DMS53 (cell line): ENCODE measurements at places on chromosomes 5 and 9.
A peak's percentile ranks its signal among the peaks of the same experiment; 100 is the strongest.

DNA sequence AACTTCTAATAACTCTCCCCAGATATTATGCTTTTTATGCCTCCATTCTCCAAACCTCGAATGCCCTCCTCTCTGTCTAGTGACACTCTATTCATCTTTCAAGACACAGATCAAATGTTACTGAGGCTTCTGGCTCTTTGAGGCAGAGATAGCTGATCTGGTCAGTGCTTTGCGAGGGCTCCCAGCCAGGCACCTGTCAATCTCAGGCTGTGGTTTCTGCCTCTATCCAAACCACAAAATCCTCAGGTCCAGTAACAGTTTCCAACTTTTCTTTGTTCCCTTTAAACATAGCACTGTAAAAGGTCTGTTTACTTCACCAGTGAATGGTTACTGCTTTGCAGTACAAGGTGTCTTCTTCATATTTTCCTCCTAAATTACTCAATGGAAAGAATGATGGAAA lies 11.5 kb upstream of the STK32A start:
- DNase-seq = no peak

DNA sequence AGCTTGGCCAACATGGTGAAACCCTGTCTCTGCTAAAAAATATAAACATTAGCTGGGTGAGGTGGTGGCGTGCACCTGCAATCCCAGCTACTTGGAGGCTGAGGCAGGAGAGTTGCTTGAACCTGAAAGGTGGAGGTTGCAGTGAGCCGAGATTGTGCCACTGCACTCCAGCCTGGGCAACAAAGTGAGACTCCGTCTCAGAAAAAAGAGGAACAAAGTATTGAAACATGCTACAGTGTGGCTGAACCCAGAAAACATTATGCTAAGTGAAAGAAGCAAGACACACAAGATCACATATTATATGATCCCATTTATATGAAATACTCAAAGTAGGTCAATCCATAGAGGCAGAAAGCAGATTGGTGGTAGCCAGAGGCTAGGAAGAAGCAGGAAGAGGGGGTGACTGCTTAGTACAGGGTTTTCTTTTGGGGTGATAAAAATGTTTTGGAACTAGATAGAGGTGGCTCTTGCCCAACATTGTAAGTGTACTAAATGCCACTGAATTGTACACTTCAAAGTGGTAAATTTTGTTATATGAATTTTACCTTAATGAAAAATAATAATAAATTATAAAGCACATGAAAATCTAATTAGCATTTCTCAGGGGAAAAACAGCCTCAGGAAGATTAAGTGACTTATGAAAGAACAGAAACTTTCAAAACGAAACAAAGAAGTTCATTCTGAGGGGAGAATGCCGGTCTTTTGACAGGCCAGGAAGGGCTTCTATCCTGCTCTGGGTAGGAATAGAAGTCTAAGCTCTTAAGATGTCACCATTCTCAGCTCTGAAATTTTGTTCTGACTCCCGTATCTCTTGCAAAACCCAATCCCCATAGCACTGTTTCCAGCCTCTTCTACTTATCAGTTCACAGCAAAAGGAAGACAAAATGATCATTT lies 161.1 kb upstream of the TBCA start:
- DNase-seq = no peak

- no peak for DNase-seq
These were observed 141.7 kb downstream of the FGF1 start for GRCh38 chr5:142544071-142544753.

DNA sequence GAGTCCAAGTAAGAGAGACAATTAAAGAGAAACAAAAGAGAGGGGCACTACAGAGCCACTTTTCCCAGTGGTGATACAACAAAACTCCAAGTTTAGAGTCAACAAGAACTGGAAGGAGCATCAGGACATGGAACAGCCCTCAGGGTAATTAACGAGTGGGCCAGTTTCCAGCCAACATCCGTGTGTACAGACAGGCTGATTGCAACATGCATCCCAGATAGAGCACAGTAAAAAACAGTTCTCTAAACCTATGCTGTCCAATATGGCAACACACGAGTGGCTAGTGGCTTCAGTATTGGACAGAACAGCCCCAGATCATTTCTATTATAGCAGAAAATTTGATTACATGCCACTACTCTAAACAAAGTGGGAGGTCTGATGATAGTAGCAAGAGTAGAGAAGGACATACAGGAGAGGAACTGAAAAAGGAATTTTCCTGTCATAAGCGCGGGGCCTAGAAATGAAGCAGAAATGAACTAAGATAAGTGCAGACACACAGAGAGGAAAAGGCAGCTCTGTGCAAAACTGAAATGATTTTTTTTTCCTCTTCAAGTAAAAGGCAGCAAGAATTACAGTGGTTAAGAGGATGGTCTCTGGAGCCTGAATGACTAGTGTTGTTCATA lies 175.6 kb upstream of the CCNG1 start:
- DNase-seq = no peak

GRCh38 chr5:16593013-16593412 lies 23.8 kb downstream of the RETREG1 start:
- DNase-seq = no peak

- no peak for DNase-seq
These were observed 34.4 kb downstream of the MACROH2A1 start for GRCh38 chr5:135364421-135365262.

DNA sequence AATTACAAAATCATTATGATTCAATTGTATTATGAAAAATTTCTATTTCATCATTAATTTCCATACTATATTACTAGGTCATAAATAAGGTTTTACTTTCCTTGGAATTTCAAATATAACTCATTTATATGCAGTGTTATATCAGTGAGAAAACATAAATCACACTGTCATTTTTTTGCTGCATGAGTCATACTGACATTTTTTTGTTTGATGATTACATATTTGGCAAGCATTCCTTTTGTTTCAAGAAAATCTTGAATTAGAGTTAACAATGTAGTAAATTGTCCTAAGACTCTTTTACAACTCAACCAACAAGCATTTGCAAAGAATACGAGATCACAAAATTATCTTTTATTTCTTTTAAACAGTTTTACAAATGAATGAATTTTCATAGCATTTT lies 298.4 kb upstream of the SEMA6A start:
- peak; percentile 45 for DNase-seq

DNA sequence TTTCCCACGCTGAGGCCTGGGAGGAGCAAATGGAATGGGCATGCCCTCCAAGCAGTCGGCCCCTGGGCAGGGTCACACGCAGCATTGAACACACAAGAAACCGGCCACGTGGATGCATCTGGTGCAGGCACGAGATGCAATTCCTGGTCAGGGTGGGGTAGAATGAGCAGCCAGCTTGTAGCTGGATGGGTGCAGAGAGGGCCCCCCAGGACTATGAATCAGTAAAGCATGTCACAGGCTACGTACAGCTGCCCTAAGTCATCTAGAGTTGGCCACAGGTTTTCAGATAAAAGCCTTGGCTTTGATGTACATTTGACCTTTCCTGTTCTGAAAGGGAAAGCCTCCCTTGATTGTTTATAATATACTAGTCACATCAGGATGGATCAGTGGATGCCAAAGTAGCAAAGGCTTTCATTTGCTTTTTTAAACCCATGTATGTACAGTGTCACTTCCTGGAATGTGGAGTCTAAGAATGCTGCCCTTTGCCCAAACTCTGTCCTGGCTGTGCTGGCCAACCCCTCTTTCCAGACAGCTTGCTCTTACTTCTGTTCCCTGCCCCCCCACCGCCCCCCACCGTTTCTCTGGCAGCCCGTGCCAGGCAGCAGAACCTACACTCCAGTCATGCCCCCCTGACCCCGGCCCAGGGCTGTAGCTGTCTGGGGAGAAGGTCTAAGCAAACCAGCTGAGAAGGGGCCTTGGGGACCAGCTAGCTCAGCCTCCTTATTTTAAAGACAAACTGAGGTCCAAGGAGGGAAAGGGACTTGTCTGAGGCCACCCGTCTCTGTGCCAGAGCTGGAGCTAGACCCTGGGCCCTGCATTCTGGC lies 169.2 kb downstream of the HSPA4 start:
- no peak for DNase-seq

DNA sequence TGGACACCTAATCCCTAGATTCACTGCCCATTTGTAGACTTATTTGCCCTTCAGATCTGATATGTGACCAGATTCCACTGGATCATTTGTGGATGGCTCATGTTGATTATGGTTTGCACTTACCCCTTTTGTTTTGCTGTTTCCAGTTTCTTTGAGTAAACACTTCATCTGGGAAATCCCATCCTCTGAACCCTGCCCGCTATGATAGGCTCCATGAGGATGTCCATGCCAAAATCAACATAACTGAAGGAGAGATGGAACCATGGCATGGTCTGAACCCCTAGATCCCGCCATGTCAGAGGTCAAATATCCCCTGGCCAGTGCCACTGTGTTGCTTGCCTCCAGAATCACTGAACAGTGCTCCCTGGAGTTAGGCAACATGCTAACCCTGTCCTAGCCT lies 11.7 kb upstream of the FEM1C start:
- DNase-seq = peak; percentile 55

GRCh38 chr5:58383448-58383847 lies 76.4 kb downstream of the PLK2 start:
- DNase-seq = no peak

DNA sequence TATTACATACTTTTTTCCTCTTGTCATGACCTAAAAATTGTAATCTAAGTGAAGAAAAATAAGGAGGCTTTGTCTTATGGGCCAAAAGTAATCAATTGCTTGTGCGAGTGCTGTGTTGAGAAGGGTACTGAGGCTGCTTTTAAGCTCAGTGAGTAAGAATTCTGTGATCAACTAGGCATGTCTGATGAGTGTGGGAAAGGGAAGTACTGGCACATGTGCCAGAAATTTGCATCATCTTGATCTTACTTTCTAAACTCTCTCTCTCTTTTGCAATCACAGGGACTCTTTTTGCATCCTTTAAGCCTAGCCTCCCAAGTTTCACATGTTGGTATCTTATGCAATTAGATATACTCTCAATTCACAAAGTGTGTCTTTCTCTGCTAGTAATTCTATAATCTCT lies 329.9 kb downstream of the KIF4B start:
- no peak for DNase-seq

GRCh38 chr9:28882529-28882928 lies 1309.2 kb upstream of the C9orf72 start:
- no peak for DNase-seq

DNA sequence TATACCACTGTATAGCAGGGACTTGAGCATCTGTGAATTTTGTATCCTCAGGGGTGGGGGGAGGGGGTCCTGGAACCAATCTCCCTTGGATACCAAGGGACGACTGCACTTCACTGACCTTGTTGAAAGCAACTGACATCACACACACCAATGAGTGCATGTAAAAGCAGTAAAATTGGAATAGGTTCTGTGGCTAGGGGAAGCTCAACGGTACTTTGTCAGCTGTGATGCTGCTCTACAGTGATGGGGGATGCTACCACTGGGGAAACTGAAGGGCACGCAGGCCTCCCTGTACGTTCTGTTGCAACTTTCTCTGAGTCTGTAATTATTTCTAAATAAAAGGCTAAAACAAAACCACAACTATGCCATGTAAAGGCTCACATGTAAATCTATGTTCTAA lies 47.0 kb upstream of the RETREG1 start:
- DNase-seq = no peak
